ENCODE measurements at places on chromosomes 13 and 19.

- no peak for DNase-seq
These were observed 1207.8 kb downstream of the EFNB2 start for GRCh38 chr13:105327581-105328126.

GRCh38 chr13:40143106-40143505, 487.6 kb downstream of the COG6 start:
- no peak for DNase-seq

DNA sequence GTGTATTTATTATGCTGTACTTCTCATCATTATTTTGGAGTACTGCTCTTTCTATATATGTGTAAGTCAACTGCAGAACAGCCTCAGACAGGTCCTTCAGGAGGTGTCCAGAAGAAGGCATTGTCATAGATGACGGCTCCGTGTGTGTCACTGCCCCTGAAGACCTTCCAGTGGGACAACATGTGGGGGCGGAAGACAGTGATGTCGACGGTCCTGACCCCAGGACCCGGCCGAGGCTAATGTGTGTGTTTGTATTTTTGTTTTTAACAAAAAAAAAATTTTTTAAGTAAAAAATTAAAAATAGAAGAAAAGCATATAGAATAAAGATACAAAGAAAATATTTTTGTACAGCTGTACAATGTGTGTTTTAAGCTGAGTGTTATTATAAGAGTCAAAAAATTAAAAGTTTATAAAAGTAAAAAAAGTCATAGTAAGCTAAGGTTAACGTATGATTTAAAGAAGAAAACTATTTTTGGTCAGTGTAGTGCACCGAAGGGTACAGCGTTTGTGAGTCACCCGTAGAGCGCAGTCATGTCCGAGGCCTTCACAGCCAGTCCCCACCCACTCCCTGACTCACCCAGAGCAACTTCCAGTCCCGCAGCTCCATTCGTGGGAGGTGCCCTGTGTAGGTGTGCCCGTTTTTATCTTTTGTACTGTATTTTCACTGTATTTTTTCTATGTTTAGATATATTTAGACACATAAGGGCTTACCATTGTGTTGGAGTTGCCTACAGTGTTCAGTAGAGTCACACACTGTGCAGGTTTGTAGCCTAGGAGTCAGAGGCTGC, 42.2 kb upstream of the SPACA7 start:
- no peak for DNase-seq

DNA sequence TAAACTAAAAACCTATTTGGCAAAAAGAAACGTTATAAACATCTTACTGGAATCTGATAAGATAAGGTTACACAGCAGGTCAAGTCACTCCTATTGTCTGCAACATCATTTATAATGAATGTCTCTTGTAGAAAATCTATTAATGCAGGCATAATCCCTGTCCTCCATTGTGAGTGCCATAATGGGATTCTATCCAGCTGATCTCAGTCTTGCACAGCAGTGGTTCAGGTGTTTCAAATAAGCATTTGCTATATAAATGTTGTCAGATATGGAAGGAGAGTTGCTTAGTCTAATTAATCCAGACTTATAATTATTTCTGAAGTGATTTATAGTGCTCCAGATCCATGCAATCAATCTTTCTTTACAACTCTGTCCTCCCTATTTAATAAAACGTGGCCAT, 186.5 kb upstream of the ATXN8OS start:
- DNase-seq: no peak

DNA sequence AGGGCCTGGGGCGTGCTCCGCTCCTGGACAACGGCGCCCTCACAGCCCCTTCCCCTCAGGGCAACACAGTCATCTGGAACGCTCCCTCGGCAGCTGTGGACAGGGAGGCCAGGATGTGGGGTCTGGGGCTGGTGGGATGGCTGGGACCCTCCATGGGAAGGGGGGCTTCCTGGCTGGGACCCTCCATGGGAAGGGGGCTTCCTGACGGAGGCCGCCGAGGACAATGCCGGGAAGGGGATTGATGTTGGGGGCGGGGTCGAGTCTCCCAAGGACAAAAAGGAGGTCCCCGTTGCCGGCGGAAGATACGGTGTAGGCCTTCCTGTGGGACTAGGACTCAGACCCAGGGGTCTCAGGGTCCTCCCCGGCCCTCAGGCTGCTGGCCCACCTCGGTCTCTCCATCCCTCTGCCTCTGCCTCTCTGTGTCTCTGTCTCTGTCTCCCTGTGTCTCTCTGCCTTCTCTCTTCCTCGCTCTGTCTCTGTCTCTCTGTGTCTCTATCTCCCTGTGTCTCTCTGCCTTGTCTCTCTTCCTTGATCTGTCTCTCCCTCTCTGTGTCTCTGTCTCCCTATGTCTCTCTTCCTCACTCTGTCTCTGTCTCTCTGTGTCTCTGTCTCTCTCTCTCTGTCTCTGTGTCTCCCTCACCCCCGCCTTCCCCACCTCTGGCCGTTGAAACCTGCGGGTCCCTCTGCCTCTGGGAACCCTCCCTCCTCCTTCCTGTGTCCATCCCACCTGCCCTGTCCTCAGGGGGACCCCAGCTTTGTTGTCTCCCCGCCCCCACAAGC, 2.7 kb upstream of the MADCAM1 start:
- no peak for DNase-seq

GRCh38 chr19:44640518-44640917, 3.2 kb upstream of the PVR start:
- no peak for DNase-seq

DNA sequence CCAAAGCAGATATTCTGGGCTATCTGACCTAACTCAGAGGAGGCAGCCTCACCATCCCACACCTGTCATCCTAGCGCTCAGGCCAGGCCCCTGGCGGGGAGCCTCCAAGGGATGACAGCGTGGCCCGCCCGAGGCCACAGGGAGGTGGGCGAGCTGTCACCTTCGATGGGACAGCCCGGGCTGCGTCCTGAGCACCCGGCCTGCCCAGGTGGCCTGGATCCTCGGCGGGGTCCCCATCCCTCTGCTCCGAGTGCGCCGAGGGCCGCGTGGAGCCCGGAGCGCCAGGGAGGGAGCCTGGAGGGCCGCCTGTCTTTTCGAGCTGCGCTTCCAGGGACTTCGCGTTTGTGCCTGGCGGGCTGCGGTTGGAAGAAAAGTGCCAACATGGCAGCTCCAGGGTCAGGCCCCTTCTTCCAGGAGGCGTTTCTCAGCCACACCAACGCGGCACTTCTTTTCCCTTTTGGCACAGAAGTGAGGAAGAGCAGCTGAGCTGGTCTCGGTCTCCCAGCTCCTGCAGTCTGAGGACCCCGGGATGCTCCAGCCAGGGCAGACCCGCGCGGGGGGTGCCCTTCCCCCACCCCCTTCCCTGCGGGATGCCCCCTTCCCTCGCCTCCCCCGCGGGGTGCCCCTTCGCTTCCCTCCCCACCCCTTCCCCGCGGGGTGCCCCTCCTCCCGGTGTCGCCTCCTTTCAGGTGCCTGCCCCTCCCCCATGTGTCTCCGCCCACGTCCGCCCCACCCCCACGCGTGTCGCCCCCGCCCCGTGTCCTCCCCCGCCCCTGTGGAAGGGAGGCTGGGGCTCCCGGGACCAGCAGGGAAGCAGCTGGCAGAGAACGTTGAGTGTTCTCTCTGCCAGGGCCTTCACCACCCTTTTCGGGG, 42.3 kb downstream of the GJA3 start:
- no peak for DNase-seq

GRCh38 chr13:27810461-27810860, 18.2 kb downstream of the GSX1 start:
- DNase-seq: no peak

Data from HFF-Myc (cell line).